Left lung (tissue), 14 donors: ENCODE measurements at places on chromosomes 1 and 21. TPM values are rescaled to one million over a fixed set of nuclear protein-coding genes. Genes with fewer than 3 reads are reported as not detected.
A peak's percentile ranks its signal among the peaks of the same experiment; 100 is the strongest.

DNA sequence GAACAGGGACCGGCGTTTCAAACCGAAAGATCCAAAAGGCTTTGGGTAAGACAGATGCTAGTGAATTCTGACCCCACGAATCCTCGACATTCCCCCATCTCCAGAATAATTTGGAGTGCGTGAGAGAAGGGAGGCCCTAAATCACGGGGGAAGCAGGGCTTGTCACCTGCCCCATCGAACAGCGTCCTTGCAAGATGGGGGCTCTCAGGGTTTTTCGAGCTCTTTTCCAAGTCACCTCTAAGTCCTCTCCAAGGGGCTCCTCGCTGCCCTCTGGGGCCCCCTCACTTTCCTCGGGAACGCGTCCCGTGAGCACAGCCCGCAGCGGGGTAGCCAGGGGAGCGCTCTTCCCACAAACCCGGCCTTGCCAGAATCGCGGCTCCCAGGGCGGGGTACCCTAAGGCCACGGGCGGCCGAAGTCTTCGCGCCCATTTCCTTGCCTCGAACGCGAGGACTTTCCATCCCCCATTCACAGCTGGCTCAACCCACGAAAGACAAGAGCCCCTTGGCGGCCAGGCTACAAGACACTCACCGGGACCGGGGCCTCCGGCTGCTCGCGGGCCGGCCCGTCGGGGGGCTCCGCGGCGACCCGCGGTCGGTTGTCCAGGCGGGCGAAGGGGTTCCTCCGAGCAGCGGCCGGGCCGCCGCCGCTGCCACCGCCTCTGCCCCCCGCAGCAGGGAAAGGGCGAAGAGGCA is 546 bp downstream of the DONSON start:
- peak; percentile 52 for DNase-seq

- DNase-seq = no peak
Measured at GRCh38 chr1:31203215-31203614, 36.5 kb downstream of the NKAIN1 start.

GRCh38 chr1:8560611-8561544 is 243.0 kb downstream of the SLC45A1 start:
- DNase-seq = no peak

The TPTE gene
- 0.07 TPM for polyA plus RNA-seq

The ARHGEF10L gene
- 22.2 TPM for polyA plus RNA-seq

- DNase-seq = peak; percentile 91
Measured at GRCh38 chr1:16625497-16626408, 12.4 kb upstream of the NBPF1 start.

DNA sequence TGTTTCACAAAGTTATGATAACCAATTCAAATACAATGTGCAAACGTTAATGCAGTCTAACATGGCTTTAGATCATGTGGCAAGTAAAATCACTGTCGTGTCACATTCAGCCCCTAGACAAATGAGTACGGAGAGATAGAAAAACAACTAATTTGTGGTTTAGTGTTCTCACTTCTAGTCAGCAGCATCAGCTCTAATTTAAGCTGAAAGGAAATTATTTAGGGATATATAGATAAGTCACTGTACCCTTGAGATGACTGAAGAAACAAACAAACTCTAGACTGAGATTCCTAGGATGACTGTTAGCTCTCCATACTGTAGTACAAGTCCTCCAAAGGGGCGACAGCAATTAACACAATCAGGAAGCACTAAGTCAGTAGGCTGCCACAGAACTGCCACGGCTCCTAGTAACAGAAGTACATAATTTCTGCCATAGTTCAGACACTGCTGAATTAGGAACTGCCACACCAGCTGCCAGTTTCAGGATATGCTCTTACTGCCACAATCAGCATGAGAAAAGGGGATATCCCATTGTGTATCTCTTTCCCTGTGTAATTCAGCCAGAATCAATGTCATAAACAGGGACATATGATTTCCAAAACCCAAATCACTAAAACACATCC is 150.4 kb upstream of the NEGR1 start:
- no peak for DNase-seq

DNA sequence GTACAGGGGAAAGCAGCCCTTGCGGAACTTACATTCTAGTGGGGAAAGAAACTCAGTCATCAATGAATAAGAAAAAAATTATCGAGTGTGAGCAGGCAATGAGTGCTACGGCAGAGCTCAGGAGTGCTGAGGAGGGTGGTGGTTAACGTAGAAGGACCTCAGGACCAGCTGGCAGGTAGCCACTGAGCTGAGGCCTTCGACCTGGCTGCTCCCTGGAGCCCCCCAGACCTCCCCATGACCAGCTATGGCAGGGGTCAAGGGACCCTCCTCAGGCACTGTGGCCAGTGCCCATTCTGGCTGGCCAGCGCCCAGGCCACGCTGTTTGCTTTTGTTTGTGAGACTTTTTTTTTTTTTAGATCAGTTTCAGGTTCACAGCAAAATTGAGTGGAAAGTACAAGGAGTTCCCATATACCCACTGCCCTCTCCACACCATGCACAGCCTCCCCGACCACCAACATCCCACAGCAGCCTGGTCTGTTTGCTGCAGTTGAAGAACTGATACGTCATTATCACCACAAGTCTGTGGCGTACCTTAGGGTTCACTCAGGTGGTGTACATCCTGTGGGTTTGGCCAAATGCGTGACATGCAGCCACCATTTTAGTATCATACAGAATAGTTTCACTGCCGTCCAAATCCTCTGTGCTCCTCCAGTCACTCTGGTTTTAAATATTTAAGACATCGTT is 11.8 kb upstream of the TTC22 start:
- no peak for DNase-seq

GRCh38 chr1:34267326-34267725 is 90.6 kb downstream of the C1orf94 start:
- DNase-seq = no peak

- DNase-seq = no peak
Measured at GRCh38 chr1:183304440-183305107, 113.6 kb downstream of the NMNAT2 start.

GRCh38 chr21:26506956-26507355 is 66.1 kb downstream of the CYYR1 start:
- DNase-seq = no peak

- DNase-seq = no peak
Measured at GRCh38 chr1:192580351-192580962, 4.9 kb downstream of the RGS1 start.

The CELSR2 gene
- 13.2 TPM for polyA plus RNA-seq

The SCYL3 gene
- 19.3 TPM for polyA plus RNA-seq

DNA sequence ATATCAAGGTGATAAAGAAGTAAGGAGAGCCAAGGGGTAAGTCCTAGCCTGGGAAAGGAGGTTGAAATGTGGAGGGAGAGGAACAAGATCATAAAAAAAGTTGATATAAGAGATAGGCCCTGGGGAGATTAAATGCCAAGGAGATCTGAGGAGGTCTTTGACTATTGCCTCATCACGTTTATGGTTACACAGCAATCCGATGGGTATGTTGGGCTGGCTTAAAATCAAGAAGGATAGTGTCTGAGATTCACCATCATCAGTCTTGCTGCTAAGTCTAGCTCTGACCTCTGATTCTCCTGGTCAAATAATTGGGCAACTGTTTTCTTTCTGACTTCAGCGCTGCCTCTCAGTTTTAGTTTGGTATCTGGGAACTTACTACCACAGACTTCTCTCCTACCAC is 416.3 kb downstream of the GPATCH2 start:
- DNase-seq = no peak

The HSD3B2 gene
- not detected for polyA plus RNA-seq
